CD4-positive, CD25-positive, alpha-beta regulatory T cell (primary cell): ENCODE measurements at places on chromosomes 16 and 17. TPM values are rescaled to one million over a fixed set of nuclear protein-coding genes. Genes with fewer than 3 reads are reported as not detected.

Gene HBQ1
- total RNA-seq, result not detected

Gene LGALS9B
- total RNA-seq, result not detected

Gene TPSG1
- total RNA-seq, result not detected

Gene PFAS
- total RNA-seq, result 13.9 TPM

Gene TP53TG3B
- total RNA-seq, result not detected

Gene TMC7
- not detected for total RNA-seq

Gene NR1D1
- 29.5 TPM for total RNA-seq

Gene ASGR1
- total RNA-seq, result not detected

Gene PRAC1
- total RNA-seq, result not detected

Gene CSH2
- 3.8 TPM for total RNA-seq

Gene KRT33A
- not detected for total RNA-seq

Gene RNF222
- 0.81 TPM for total RNA-seq

Gene PSMB10
- total RNA-seq, result 136 TPM
